ENCODE measurements at places on chromosomes 1 and 21.
A peak's percentile ranks its signal among the peaks of the same experiment; 100 is the strongest.

- DNase-seq = no peak
These were observed 44.4 kb upstream of the SCMH1 start for GRCh38 chr1:41286486-41286885.

DNA sequence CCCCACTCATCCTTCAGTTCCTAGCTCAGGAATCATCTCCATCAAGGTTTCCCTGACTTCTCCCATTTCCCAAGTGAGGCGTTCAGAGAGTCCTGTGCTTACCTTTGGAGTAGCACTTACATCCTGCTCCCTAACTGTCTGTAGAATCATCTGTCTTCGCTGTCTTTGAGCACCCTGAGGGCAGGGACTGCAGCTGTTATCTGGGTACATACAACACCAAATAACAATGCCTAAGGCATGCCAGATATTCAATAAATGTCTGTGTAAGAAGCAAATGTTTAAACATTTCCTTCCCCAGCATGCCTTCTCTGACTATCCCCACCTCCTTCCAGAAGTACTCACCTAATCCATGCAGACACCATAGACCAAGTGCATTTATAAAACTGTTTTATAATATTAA is 65.4 kb downstream of the JAK1 start:
- no peak for DNase-seq

- DNase-seq = no peak
These were observed 2.6 kb downstream of the FNDC5 start for GRCh38 chr1:32868085-32868484.

DNA sequence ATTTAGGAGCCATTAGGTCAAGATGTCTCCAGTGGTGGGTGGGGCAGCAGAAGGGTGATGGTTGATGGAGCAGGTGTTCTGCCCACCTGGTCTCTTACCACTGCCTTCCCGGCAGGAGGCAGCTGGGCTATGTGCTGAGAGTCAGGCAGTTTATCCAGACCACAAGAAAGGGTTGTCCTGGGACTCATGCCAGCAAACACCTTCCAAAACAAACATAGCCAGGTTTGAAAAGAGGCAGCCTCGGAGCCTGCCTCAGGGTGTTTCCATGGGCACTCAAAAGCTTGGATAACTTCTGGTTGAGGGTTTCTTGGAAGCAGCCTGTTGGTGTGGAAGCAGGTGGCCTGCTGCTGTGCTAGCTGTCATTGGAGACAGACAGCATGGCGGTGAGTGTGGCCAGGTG is 187.2 kb downstream of the PCP4 start:
- DNase-seq = peak; percentile 72

DNA sequence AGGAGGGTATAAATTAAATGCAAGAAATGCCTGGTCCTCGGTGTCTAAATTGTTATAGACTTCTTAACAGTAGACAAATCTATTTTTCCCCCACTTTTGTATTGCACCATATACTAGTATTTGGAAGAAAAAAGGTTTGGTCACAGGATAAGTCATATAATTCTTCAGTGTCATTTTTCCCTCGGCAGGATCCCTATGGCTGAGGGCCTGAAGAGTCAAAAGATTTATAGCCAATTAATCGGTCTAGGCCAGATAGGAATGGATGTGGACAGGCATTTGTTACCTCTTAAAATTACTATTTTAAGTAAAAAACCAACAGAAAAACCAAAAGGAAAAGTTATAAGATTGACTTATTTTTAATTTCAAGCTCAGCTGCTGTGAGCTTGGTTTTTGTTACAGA is 45.6 kb downstream of the CRP start:
- DNase-seq = no peak

- no peak for DNase-seq
These were observed 876.5 kb upstream of the B3GALT2 start for GRCh38 chr1:194062962-194063361.

DNA sequence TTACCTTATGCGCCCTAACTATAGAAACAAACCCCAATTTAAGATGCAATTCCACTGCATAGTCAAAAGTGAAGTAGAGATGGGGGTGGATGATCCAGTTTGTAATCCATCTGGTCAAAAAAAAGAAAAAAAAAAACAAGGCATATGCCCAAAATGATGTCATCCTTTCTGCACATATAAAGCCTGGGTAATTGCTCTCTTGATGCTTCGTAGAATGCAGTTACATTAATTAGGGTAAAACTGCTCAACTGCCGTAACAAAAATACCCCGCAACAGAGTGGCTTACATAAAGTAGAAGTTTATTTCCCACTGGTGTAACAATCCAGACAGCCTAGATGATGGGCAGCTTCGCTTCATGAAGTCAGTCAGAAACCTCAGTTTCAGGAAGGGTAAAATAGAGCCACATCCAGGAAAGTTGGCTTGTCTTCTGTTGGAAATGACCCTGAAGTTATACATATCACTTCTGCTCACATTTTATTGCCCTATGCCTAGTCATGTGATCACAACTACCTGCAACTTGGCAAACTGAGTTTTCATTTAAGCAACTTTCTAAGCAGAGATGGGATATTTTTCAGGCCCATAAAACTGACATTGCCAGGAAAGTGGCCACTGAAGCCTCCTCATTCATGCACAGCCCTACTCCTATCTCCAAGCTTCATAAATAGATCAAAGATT is 221.7 kb downstream of the C1orf94 start:
- no peak for DNase-seq

DNA sequence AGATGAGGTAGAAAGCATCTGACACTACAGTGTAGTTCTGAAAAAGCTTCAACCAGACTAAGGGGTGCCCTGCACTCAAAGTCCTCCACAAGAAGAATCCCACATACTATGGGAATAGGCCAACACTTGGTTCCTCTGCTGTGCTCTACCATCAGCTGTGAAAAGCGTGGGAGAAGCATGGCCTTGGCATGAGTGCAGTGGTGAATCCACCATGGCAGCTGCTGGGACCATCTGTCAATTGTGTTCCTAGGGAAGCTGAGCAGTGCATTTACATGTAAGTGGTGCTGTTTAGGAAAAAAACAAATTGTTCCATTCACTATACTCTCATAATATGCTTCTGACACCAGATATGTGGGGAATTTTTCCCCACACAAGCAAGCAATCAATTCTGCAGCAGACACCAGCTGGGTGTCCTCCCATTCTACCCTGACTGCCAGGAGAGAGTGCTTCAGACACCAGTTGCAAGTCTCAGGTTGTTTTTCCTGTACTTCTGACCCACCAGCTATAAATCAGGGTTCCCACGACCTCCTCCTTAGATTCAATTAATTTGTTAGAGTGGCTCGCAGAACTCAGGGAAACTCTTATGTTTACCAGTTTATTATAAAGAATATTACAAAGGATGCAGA is 230.8 kb upstream of the CHRM3 start:
- no peak for DNase-seq

- DNase-seq = no peak
These were observed 8.0 kb upstream of the YBX1 start for GRCh38 chr1:42674214-42674613.

- DNase-seq = no peak
These were observed 148.7 kb upstream of the ZNF644 start for GRCh38 chr1:91170571-91170970.

- no peak for DNase-seq
These were observed 6.6 kb upstream of the ZNF669 start for GRCh38 chr1:247110627-247111258.

- DNase-seq = no peak
These were observed 262.8 kb downstream of the TPR start for GRCh38 chr1:186112280-186112679.

DNA sequence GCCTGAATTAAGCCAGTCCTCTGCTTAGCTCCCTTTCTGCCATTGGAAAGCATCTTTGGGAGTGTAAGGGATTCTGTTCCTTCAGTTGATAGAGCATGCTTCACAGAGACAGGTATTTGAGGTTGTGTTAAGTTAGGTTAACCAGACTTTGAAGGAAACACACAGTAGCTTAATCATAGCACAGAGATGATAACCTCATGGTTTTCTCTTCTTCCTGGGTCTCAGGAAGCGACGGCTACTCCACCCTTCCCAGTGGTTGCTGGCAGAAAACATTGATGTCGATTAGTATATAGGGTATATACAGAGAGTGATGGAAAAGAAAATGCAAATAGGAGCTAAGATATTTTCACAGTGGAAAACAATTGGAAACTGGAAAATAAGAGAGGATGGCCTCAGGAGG is 42.0 kb downstream of the S1PR1 start:
- no peak for DNase-seq

GRCh38 chr1:93475681-93476080 is 27.8 kb downstream of the FNBP1L start:
- DNase-seq = no peak

GRCh38 chr1:109516872-109517271 is 7.3 kb upstream of the AMIGO1 start:
- no peak for DNase-seq

- no peak for DNase-seq
These were observed 24.8 kb downstream of the CD101 start for GRCh38 chr1:117026361-117026760.

DNA sequence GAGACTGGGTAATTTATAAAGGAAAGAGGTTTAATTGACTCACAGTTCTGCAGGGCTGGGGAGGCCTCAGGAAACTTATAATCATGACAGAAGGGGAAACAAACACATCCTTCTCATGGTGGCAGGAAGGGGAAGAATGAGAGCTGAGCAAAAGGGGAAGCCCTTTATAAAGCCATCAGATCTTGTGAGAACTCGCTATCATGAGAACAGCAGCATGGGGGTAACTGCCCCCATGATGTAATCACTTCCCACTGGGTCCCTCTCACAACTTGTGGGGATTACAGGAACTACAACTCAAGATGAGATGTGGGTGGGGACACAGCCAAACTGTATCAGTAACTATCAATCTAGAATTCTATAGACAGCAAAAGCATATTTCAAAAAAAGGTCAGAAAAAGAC is 64.7 kb upstream of the ACTRT2 start:
- DNase-seq = no peak
